ENCODE measurements at places on chromosomes 12 and 14.
A peak's percentile ranks its signal among the peaks of the same experiment; 100 is the strongest.

DNA sequence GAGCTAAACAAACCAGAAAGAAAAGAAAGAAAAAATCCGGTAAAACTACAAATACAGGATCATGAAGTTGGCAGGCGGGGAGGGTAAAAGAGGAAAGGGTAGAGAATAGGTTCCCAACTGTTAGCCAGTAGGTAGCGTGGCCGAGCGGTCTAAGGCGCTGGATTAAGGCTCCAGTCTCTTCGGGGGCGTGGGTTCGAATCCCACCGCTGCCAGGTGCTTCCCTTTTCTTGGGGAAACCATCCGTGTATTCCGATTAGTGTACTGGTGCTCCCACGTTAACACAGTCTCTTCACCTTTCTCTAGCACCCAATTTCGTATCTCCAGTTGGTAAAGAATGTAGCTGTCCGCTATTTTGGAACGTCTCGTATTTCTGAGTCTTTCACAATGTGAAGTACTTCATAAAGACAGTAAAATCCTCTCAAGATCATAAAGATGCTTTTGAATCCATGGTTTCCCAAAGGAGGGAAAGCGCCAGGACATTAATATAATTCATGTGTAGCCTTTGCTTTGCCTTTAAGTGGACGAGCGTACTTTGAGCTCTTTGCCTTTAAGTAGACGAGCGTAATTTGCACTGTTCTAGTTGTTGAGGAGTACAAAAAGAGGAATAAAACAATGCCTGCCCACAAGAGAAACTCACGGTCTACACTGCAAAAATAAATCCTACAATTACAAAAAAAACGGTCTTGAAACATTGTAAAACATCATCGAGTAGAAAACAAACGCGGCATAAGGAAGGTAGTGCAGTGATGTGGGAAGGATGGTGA is 19.0 kb upstream of the RNASE12 start:
- DNase-seq = peak; percentile 55

- DNase-seq = no peak
Measured at GRCh38 chr12:32419520-32419960, 20.2 kb downstream of the FGD4 start.

DNA sequence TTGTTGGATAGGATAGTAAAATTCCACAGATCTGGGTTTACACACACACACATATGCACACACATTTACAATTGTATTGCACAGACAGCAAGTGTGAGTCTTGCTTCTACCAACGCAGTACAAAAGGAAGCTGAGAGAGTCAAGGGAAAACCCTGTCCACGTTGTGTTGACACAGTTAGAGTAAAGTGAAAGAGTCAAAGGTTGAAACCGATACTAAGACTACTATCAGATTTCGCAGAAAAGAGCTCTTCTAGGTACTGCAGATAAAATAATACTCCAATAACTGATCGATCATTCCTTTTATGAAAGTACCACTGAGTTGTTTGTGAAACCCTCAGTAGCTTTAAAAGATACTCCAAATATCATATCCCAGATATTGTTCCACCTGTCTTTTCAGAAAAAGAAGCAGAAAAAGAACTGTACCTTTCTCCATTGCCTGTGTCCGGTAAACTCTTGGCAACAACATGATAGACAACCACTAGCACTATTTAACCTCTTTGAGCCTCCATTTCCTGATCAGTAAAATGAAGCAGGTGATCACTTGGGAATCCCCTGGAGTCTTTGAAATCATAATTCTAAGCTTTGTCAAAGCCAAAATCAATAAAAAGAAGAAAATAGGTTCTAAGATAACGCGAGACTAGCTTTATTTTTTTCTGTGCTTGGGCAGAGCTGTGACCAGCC is 224.6 kb upstream of the FOXN3 start:
- no peak for DNase-seq

DNA sequence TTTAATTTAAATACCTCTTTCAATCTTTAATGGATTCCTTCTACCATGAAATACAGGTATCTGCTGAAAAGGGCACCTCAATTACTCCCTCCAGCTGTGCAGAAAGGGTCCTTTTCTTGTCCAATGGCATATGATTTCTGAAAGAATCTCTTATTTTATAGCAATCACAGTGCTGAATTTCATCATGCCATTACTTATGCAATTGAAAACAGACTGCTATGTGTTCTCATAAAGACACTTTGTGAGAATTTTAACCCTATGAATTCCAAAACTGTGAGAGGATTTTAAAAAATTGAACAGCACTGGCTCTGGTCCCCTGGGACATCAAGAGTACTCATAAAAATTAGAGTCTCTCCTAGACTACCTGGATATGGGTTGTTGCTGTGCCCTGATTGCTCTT is 45.9 kb upstream of the CNOT2 start:
- DNase-seq = no peak

DNA sequence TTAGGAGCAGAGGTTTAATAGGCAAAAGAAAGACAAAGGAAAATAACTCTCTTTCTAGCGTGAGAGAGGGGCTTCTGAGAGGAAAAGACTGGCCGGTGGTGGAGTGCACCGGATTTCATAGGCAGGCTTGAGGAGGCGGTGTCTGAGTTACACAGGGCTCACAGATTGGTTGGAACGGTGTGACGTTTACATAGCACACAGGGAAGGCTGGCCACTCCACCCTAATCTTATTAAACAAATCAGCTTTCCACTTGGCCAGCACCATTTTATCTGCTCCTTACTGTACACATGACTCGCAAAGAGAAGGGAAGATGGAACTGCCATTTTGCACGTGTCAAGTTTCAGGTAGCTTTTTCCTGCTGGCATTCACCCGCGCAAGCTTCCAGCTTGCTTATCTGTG is 587.7 kb downstream of the RPL10L start:
- DNase-seq = no peak

- DNase-seq = no peak
Measured at GRCh38 chr12:43098766-43099550, 453.0 kb downstream of the ADAMTS20 start.

- DNase-seq = no peak
Measured at GRCh38 chr12:76247026-76247646, 101.1 kb downstream of the BBS10 start.

DNA sequence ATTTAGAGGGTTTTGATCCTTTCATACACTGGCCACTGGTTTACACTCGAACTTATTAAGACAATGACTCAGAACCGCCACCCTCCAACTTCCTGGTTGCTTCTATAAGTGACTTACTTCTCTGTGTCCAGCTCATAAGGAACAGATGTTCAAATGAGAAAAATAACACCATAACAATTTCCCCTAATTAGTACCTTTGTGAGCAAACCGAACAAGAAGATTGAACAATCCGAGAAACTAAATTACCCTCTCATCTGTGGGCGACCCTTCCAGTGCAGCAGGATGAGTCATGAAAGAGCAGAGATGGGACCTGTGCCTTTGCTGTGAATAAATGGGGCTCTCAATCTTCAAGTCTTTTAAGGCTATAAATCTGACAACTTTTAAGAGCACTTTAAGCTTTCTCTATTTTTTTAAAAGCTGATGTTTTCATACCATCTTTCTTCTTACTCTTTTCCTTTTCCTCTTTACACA is 146.8 kb upstream of the RASSF8 start:
- no peak for DNase-seq

Measured in effector CD4-positive, alpha-beta T cell (primary cell).